HT1080 (cell line): ENCODE measurements at places on chromosomes 16 and 17. TPM values are rescaled to one million over a fixed set of nuclear protein-coding genes. Genes with fewer than 3 reads are reported as not detected.

MYOCD gene
- total RNA-seq, result not detected in 2 replicates

NKIRAS2 gene
- 47.5 and 53.2 TPM in 2 replicates for total RNA-seq

CPHXL2 gene
- not detected in 2 replicates for total RNA-seq

TMEM219 gene
- total RNA-seq, result 38.0 and 39.0 TPM in 2 replicates

TBC1D3C gene
- total RNA-seq, result not detected in 2 replicates

CPSF4L gene
- not detected in 2 replicates for total RNA-seq

TERB1 gene
- total RNA-seq, result not detected in 2 replicates

MYH8 gene
- not detected in 2 replicates for total RNA-seq

VAT1L gene
- 1.8 and 2.0 TPM in 2 replicates for total RNA-seq

KRT33B gene
- not detected in 2 replicates for total RNA-seq

NPIPB8 gene
- total RNA-seq, result 0.23 TPM in 1 of 2 replicates, not detected in the other

CCL4L2 gene
- not detected in 2 replicates for total RNA-seq

LRRC36 gene
- total RNA-seq, result not detected in 2 replicates

ELMO3 gene
- total RNA-seq, result 2.6 and 3.0 TPM in 2 replicates

TSPAN10 gene
- total RNA-seq, result 1.4 and 2.2 TPM in 2 replicates

LPCAT2 gene
- total RNA-seq, result 11.5 and 11.9 TPM in 2 replicates

TEKT5 gene
- total RNA-seq, result 0.11 TPM in 1 of 2 replicates, not detected in the other

KREMEN2 gene
- total RNA-seq, result 2.4 and 2.5 TPM in 2 replicates

OR4D1 gene
- not detected in 2 replicates for total RNA-seq

CAVIN1 gene
- total RNA-seq, result 232 and 236 TPM in 2 replicates
